ENCODE measurements at places on chromosomes 1 and 21.

DNA sequence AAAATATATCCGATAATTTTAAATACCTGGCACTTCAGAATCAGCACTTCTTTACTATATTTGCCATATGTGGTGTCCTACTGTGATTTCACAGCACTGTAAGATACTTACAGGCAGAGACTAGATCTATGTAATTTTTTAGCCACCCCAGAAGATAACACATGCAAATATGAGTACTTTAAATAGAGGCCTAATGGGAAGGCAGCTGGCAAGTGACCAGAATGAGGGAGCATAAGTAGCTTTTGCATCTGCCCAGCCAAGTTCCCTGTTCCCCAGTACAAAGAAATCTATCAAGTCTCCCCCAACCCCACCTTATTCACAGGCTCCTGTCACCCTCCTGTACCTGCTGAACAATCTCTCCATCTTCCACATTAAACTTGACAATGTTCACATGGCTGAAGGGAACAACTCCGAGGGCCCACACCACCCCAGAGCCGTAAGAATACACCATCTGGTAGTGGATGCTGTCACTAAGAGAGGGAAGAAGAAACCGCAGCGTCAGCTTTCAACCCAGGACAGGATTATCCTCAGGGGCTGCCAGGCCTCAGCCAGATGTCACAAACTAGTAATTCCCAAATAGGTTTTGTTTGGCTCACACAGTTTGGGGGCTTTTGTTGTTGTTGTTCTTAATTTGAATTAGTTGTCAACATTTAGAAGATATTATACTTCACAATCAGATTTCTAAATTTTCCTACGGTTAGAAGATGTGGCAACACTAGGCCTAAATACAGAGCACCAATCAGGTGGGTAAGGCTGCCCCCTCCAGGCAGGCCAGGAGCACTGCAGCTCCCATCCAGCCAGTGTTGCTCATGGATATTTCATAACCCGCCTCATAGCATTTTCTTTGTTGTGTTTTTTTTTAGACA is 10.4 kb downstream of the EMC1 start:
- no peak for DNase-seq

- no peak for DNase-seq
Observed at GRCh38 chr1:226988334-226988666, 48.2 kb downstream of the COQ8A start.

GRCh38 chr1:59079434-59080140 is 217.3 kb upstream of the FGGY start:
- no peak for DNase-seq

DNA sequence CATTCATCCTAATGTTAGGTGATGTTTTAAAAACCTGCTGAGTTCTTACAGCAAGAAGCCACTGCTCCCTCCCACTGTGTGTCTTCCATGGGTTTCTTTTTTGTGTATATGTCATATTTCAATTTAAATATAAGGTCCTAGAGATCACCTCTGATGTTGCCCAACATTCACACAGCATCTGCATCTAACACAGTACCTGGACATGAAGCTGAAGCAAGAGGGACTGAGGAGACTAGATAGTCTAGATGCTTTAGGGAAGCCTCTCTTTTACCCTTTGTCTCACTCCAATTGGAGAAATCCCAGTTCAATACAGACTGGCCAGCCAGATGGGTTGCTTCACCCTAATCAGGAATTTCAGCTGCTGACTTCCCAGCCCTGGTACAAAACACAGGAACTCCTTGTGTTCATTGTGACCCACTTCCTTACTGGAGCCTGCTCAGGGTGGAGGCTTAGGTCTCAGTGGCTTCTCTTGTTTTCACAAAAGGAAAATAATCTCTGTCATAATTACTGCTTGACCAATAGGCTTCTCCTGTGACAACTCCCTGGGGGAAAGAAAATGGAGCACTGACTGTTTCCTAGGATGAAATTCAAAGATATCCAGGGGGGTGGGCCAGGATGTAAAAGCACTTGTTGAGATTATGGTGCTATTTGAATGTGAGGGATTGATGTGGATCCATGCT is 17.3 kb downstream of the BTG2 start:
- no peak for DNase-seq

GRCh38 chr1:98205291-98206017 is 284.6 kb upstream of the DPYD start:
- no peak for DNase-seq

All from RWPE2 (cell line).